Activated CD4-positive, alpha-beta T cell treated with anti-CD3 and anti-CD28 coated beads for 1 hour (primary cell): ENCODE measurements at places on chromosomes 12 and 14.

DNA sequence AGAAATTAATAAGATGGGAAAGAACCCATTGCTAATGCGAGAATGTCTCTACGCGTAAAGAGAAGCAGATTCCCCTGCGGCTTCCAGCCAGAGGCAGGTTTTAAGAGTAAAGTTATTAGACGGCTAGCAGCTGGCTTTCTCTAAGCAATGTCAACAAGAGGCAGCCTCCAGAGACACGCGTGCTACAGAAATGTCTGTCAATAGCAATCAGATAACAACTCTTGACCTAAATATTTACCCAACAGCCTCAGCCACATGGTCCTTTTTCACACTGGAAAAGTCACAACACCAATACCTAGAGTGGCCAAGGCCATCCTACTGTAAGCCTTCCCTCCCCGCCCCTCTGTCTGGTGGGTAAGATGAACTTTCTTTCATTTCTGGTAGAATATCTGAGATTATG is 146.0 kb upstream of the SFSWAP start:
- DNase-seq, result no peak

DNA sequence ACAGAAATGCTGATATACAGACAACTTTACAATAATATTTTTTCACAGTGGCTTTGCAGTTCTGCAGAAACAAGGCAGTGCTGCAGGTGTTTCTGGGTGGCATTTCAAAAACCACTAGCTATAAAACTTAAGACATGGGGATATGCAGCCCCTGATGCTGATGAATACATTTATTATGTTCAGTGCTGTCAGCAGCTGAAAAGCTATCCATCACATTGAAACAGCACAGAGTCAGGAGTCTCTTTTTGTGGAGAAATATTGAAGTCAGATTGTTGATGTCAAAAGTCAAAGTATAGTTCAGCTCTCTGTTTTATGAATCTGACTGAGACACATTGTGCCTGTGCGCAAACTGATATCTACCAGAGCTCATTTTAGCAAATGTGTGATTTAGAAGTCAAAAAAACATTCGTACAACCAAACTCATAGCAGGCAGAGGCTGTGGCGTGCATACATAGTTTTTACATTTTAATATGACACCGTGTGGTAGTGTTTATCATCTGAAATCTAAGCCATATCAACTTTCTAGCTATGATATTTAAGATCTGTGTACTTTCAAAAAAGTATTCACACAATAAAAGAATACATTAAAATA is 467.6 kb downstream of the PRKD1 start:
- no peak for DNase-seq

DNA sequence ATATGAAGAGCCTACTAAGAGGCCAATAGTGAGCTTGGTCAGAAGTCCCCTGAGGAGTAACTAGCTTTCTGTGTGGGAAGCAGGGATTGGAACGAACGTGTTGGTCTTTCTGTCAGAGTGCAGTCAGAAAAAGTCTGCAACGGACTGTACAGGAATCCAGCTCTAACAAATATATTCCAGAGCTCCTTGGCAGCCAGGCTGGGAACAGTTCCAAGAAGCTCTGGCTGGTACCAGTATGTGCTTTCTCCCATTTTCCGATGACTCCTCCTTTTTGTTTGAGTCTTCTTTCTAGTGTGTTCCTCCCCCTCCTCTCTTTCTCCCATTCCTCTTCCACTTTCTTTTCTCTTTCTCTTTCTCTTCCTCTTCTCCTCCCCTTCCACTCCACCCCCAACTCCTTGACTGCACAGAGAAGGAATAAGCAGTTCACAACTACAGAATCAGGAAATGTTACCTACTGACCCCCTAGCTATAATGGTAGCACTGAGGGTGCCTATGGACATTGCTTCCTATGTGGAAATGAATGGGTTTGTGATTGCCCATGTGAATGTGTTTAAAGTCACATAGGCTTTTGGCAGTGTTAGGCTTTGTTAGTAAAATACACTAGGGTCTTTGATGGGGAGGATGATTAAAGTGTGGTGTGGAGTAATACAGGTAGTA is 59.9 kb downstream of the TTLL5 start:
- DNase-seq, result no peak

- no peak for DNase-seq
These were observed 37.7 kb upstream of the CRY1 start for GRCh38 chr12:107130830-107131611.

DNA sequence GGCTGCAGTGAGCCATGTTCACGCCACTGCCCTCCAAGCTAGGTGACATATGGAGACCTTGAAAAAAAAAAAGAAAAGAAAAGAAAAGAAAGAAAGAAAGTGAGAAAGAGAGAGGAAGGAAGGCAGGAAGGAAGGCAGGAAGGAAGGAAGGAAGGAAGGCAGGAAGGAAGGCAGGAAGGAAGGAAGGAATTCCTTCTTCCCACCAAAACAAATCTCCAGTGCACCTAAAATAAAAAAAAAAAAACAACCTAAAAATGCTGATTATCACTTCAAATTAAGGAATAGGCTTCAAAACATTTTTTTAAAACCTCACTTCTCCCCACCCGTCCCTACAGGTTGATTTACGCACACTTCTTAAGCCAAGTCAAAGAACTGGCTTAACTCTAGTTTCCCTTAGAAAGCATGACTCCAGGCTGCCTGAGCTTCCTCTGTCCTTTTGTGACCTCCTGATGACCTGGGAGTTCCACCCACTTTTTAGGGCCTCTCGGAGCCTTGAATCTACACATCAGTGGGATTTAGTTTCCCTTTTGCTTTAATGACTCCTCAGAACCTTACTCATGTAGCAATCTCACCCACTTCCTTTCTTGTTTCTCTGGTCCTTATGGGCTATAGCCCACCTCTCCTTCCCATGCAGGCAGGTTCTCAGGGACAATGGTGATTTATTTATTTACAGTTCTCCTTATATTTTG is 18.6 kb downstream of the DUSP6 start:
- no peak for DNase-seq

GRCh38 chr12:62983594-62983993 is 48.6 kb upstream of the PPM1H start:
- DNase-seq, result no peak

GRCh38 chr14:90545382-90545781 is 148.6 kb downstream of the CALM1 start:
- DNase-seq, result no peak

DNA sequence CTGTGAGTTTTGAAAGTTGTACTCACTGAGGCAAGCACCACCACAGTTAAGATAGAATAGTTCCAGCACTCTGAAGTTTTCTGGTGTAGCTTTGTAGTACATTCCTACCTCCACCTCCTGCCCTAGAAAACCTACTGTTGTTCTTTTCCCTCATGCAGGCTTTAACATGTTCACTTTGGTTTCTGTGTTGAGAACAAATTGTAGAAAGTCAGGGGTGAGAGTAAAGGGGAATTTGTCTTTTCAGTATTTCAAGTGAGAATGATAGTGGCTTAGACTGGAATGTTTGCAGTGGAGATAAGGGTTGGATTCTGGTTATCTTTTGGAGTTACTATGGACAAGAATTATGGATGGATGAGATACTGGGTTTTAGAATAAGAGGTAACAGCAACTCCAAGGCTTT is 67.2 kb downstream of the AEBP2 start:
- DNase-seq, result no peak

DNA sequence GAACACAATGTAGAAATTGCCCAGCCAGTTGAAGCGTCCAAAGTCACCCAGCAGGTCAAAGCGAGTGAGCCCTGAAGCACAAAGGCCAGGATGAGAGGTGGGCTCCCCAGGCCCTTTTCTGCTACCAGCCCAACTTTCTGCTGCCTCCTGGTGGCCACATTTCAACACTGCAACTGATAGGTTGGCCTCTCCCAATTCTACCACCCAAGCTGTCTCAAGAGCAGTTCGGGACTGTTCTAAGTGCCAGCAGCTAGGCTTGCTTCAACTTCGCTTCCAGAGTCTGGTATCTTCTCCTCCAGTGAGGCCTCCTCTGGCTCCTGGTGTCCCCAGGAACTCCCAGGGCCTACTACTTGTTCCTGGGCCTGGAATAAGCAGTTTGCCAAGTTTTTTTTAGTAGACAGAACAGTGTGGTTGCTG is 3.4 kb upstream of the DHH start:
- DNase-seq, result peak; percentile 39

- DNase-seq, result no peak
These were observed 50.4 kb downstream of the CHGA start for GRCh38 chr14:92973261-92973797.

- DNase-seq, result no peak
These were observed 57.4 kb upstream of the ANO4 start for GRCh38 chr12:100737168-100737567.

GRCh38 chr12:25728056-25728595 is 175.0 kb upstream of the LMNTD1 start:
- DNase-seq, result no peak

- no peak for DNase-seq
These were observed 41.3 kb downstream of the STK38L start for GRCh38 chr12:27285403-27285802.

GRCh38 chr14:35847636-35848035 is 21.5 kb downstream of the BRMS1L start:
- no peak for DNase-seq

- no peak for DNase-seq
These were observed 59.6 kb downstream of the MDM2 start for GRCh38 chr12:68867606-68868005.

- DNase-seq, result no peak
These were observed 26.8 kb upstream of the C14orf180 start for GRCh38 chr14:104552738-104553125.

GRCh38 chr14:105748204-105748578 is 221.8 kb downstream of the TMEM121 start:
- no peak for DNase-seq

DNA sequence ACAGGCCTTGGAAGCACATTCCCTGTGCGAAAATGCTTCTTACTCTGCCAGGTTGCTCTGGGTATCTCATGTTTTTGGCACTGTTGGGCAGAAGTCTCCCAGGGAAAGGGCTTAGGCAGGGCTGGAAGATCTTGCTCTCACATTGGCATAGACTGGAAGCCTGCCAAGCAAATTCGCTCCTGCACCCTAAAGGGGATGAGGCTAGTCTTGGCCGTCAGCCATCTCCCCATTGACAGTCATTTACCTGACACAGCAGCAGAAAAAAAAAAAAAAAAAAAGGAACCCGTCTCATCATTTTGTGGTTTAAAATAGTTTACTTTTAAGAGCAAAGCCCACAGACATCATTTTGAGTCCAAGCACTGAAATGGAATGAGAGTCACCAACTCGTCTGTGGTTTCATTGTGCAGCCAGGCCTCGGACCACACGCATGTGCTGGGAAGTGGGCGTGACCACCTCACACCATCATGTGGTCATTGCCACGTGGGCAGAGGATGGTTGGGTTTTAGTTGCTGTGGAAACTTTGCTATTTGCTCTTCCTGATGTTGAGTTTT is 84.8 kb downstream of the NRXN3 start:
- DNase-seq, result no peak

GRCh38 chr14:72736308-72736707 is 157.6 kb downstream of the DPF3 start:
- no peak for DNase-seq

- DNase-seq, result no peak
These were observed 42.4 kb downstream of the OVCH1 start for GRCh38 chr12:29455087-29455486.

DNA sequence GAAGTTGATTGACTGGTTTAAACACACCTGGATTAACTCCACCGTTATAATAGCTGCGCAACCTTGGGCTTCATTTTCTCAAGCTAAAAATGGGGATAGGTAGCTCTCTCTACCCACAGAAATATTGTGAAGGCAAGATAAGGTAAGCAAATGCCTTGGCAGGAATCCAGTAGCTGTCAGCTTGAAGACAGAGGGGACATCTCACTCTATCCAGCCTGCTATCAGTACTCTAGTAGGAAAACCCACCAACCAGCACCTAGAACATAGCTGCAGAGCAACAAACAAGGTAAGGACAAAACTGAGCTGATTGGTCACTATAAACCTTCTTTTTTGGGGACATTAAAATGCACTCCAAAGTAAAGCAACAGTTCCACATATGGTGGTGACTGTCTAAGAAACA is 7.7 kb downstream of the CSRP2 start:
- DNase-seq, result no peak

DNA sequence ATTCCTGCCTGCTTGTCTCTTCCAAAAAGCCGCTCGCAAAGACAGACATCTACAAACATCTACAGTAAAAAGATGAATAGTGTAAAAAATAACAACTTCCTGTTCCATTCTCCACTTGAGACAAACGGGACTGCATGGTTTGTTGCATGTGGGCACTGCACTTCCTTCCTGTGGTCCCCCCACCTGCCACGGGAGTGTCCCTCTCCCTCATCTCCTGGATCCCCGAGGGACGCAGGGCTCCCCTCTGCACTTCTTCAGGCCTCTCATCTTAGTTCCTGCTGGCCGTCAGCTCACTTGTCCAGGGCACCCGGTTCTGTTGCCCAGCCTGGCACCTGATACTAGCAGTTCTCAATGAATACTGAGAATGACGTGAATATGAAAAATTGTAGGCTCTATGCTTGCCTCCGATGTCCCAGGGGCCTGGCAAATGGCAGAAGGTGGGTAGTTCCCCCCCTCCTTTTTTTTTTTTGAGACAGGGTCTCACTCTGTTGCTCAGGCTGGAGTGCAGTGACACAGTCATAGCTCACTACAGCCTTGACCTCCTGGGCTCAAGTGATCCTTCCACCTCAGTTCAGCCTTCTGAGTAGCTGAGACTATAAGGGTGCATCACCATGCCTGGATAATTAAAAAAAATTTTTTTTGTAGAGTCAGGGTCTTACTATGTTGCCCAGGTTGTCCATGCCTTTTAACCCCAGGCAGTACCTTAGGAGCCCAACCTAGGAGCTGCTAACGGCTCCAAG is 3.5 kb upstream of the KLC1 start:
- no peak for DNase-seq

GRCh38 chr12:104654665-104655609 is 198.2 kb downstream of the CHST11 start:
- DNase-seq, result no peak

GRCh38 chr12:31783996-31784645 is 55.3 kb upstream of the AMN1 start:
- DNase-seq, result no peak

DNA sequence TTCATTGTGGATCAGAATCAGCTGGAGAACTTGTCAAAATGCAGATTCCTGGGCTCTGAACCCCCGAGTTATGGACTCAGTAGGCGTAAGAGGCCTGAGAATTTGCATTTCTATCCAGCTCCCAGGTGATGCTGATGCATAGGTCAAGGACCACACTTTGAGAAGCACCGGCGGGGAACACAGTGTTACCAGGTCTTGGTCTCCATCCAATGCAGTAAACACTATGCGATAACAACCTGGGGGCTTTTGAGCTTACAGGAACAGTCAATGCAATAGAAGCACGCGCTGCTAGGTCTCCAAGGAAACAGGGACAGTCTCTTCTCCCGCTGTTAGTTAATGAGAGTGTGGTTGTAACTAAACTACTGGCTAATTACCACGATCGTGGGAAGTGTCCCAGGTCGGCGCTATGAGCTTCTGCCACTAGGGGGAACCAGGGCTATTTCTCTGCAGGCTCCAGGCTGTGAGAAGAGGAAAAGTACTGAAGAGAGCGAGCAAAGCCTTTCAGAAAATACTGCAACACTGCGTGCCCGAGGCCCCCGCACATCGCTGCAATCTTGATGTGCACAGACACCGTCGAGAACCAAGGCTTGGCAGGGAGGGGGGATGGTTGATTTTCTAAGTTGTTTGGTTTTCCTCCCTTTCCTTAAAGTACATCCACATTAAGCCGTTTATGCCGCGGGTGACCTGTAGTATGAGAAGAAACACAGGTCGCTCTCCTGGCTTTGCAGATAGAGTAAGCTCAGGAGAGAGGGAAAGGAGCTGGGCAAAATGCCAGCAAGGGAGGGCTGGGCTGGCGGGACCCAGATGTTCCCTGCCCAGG is 52.0 kb upstream of the KCNA1 start:
- DNase-seq, result peak; percentile 51
